ENCODE measurements at places on chromosomes 6 and 20.

DNA sequence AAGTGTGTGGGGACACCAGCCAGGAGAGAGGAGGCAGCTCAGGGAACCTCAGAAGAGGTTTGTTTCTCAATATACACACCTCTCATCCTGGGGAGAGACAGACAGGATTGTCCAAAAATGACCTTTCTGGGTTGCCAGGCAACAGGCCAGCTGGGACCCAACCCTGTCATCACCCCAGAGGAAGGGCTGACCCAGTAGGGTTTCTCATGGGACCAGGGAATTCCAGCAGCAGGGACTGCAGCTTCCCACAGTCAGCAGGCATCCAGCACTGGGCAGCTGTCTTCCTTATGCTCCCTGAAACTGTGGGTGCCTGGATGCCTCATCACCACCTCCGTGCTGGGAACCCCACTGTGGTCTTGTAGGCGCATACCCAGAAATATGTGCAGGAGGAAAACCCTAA lies 1.3 kb downstream of the C20orf202 start:
- no peak for DNase-seq

- DNase-seq: no peak
These were observed 230.7 kb downstream of the TFAP2C start for GRCh38 chr20:56859801-56860261.

DNA sequence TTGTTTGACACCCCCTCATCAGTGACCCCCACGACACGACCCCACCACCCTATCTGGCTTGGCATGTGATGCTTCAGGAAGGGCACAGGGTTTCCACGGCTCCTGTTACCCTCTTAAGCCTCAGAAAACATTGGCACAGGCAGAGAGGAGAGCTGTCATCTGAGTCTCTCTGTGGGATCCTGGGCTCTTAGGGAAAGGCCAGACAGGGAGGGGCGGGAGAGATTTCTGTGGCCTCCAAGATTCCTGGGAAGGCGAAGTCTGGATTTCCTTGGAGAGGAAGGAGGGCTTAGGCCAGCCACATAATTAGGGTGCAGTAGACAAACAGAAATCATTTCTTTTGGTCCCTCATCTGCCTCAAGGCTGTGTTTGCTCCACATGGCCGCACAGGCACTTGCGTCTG lies 191.6 kb upstream of the SNX9 start:
- no peak for DNase-seq

DNA sequence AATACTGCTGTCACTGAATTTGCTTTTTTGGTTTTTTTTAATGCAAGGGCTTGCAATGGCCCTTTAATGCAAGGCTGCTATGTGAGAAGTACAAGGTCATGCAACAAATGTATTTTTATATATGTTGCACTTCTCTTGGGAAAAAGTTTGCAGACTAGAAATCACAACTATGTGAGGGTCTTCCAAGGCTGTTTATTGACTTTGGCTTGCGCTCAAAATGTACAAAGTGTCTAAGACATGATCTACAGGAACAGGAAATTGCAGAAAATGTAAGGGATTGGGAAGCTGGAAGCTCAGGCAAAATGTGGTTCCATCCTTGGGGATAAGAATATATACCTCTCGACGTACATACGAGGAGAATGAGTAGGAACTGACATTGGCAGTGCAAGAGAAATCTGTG lies 92.2 kb upstream of the F13A1 start:
- DNase-seq: no peak

DNA sequence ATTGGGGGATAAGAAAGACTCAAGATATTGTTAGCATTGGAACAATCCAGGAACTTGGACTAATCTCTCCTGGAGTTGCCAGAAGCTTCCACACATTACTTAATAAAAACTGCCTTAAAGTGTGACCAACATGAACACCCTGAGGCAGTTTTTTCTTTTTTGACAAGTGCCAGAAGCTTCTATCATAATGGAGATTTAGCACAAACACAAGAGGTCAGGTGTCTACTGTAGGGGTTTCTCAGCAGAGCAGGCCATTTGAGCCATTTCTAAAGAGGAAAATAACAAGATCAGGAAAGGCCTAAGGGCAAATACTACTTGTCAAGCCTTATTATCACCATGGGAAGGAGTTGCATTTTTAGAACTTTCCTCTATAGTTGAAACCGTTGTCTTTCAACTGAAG lies 361.5 kb downstream of the EPM2A start:
- no peak for DNase-seq

DNA sequence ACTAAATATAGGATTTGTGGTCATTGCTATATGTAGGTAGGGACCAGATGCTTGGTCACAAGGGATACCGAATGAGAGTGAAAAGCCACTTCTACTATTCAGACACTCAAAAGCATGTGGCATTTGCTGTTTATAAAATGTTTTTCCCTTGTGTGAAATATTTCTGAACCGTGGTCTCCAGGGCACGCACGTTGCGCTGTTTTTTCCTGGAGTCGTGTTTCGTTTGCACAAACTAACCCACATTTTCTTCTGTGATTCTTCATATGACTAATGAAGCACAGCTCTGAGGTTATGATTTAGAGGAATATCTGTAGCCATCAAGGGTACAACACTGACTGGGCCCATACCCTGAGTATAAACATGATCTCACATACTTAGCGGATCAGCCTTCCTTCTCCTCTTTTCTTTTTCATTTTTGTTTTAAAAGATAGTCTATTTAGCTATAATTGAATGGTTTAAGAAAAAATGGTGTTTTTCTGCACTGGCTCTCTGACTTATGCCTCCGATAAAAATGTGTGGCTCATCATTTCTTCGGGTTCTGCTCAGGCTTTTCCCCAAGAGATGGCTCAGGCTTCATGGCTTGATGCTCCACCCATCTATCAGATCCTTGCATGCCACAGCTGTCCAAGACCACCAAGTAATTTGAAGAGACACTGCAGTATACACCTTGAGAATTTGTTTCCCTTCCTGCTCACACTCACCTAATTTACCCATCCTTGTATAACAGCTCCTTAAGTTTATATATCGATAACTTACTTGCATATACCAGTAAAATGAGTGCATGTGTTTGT lies 59.9 kb upstream of the HBS1L start:
- peak; percentile 35 for DNase-seq

GRCh38 chr6:41718828-41719227 lies 16.6 kb downstream of the TFEB start:
- no peak for DNase-seq

Measured in activated CD8-positive, alpha-beta memory T cell treated with anti-CD3 and anti-CD28 coated beads, Interleukin-2, amount 50 U/mL, for 4 hours (primary cell).